ENCODE measurements at places on chromosomes 2 and 18. TPM values are rescaled to one million over a fixed set of nuclear protein-coding genes. Genes with fewer than 3 reads are reported as not detected.

The ERBB4 gene
- 14.0 TPM for total RNA-seq

The ADGRF3 gene
- total RNA-seq, result not detected

The LINC00305 gene
- not detected for total RNA-seq

The NPPC gene
- 2.7 TPM for total RNA-seq

The ARMC9 gene
- 3.4 TPM for total RNA-seq

The WNT10A gene
- not detected for total RNA-seq

The LOXHD1 gene
- 1.3 TPM for total RNA-seq

The CHRNG gene
- total RNA-seq, result not detected

The FBXO48 gene
- 0.82 TPM for total RNA-seq

The MATN3 gene
- total RNA-seq, result 0.19 TPM

The GKN2 gene
- not detected for total RNA-seq

The SKOR2 gene
- total RNA-seq, result not detected

The R3HDM1 gene
- 22.6 TPM for total RNA-seq
